Uterine smooth muscle cell (primary cell): ENCODE measurements at places on chromosomes 3 and 15. TPM values are rescaled to one million over a fixed set of nuclear protein-coding genes. Genes with fewer than 3 reads are reported as not detected.

OPA1 gene
- 75.4 and 91.6 TPM in 2 replicates for total RNA-seq

CNTN3 gene
- total RNA-seq, result 4.2 and 5.0 TPM in 2 replicates

GMNC gene
- 0.11 and 0.25 TPM in 2 replicates for total RNA-seq

CCR8 gene
- not detected in 2 replicates for total RNA-seq

CTXN2 gene
- total RNA-seq, result not detected in 2 replicates

FEZF2 gene
- total RNA-seq, result not detected in 2 replicates

CAPN3 gene
- 0.44 and 1.6 TPM in 2 replicates for total RNA-seq

BLM gene
- total RNA-seq, result 1.7 and 9.7 TPM in 2 replicates

KIF7 gene
- total RNA-seq, result 14.1 and 18.0 TPM in 2 replicates

SEMA6D gene
- total RNA-seq, result 4.2 and 4.5 TPM in 2 replicates

ROBO2 gene
- total RNA-seq, result 0.37 and 0.55 TPM in 2 replicates

ATP13A5 gene
- total RNA-seq, result not detected in 2 replicates

GOLGA8S gene
- total RNA-seq, result under 0.01 and 0.12 TPM in 2 replicates

RARB gene
- total RNA-seq, result 26.4 and 44.8 TPM in 2 replicates

PPP1R14D gene
- not detected in 2 replicates for total RNA-seq

PARP6 gene
- 16.3 and 17.4 TPM in 2 replicates for total RNA-seq

ANKUB1 gene
- total RNA-seq, result not detected in 2 replicates

RASGRF1 gene
- total RNA-seq, result under 0.01 and 0.37 TPM in 2 replicates

PSTPIP1 gene
- total RNA-seq, result 0.11 TPM in 1 of 2 replicates, not detected in the other

PLEKHO2 gene
- 15.8 and 16.9 TPM in 2 replicates for total RNA-seq

CADM2 gene
- not detected in 2 replicates for total RNA-seq

SLC12A8 gene
- total RNA-seq, result 3.2 and 6.9 TPM in 2 replicates

DUOXA2 gene
- total RNA-seq, result not detected in 2 replicates

RGMA gene
- 0.22 and 0.50 TPM in 2 replicates for total RNA-seq

CTXND1 gene
- under 0.01 TPM in 2 replicates for total RNA-seq
